ENCODE measurements at places on chromosomes 6 and 20.
A peak's percentile ranks its signal among the peaks of the same experiment; 100 is the strongest.

DNA sequence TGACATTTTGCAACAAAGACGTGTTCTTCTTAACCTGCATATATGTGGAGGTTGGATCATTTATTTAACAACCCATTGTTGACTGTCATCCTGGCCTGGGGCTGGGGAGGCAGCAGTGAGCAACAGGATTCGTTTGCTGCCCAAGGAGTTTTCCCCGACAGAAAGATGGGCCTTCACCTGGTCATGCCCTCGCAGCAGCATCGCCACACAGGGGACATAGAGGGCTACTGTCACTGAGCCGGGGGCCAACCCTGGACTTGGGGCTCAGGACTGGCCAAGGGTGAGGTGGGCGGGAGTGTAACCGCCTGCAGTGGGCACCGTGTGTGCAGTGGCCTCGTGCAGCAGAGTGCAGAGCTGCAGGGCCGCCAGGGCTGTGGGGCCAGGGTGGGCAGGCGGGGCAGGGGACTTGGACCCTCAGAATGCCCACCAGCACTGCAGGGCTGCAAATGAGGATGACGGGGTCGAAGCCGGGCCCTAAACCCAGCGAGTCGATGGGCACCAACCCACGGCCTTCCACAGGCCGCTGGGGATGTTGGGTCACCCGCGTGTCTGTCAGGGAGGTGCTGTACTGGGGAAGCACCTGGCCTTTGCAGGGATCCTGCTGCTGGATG, 11.8 kb downstream of the DUSP22 start:
- no peak for DNase-seq

GRCh38 chr20:64162239-64162910, 1.9 kb upstream of the MYT1 start:
- no peak for DNase-seq

GRCh38 chr20:22556565-22557056, 27.8 kb downstream of the FOXA2 start:
- DNase-seq: no peak

DNA sequence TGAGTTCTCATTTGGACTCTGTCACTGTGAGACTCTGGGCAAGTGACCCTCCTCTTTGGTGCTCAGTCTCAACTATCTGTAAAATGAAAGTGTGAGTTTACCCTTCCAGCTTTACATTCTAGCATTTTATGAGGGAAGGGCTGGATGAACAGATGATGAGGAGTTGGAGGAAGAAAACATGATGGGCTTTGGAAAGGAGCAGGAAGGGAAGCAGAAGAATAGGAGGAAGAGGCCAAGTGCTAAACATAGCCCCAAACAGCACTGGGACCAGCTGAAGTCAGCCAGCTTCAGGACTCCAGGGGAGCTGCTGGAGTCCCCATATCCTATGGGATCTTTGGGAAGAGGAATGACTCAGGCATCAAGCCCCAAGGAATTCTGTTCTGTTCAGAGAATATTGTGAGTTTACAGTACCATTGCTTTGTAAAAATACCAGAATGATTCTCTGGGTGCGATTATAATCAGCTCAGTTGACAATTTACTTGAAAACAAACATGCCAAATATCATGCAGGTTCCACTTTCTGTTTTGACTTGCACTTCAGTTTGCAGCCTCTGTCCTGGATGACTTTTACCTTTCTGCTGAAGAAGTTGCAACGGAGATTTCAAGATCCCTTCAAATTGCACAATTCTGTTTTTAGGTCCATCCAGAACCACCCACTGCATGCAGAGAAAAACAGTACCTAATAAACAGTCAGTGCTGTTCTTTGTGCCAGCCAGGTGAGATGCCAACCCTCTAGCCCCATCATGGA, 3.2 kb downstream of the CD40 start:
- no peak for DNase-seq

DNA sequence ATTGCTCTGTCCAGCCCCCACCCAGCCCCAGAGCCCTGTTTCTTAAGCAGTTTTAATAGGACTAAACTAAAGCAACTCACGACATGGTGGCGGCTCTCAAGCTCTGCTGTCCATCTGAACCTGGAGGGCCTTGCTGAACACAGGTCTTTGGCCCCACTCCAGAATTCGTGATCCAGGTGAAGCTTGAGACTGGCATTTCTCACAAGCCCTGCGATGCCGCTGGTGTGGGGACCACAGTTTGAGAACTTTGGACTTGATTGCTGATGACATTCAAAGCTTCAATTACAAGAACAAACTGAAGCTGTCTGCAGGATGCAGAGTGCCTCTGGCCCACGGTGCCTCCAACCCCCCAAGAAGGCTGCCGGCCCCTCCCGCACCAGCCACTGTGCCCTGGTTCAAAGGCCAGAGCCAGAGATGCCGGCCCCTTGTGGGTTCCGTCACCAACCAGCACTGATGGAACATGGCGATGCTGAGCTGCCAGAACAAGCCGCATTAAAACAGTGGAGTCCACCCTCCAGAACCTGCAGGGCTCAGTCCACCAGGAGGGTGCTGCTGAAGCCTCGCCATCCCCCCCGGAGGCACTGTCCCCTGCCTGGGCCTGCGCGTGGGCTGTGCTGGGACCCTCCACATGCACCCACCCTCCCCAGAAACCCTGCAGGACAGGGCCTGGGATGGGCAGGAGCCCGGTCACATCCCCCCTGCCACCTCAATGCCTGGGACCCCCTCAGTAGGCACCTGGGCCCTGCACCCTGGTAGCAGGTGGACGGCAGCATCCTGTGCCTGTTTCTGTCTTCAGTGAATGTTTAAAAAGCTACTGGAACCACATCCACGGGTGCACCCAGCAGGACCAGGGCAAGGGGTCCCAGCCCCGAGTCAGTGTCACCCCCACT, 101.1 kb downstream of the PSMB1 start:
- DNase-seq: no peak

GRCh38 chr20:21020659-21021471, 85.3 kb downstream of the LINC00237 start:
- no peak for DNase-seq

DNA sequence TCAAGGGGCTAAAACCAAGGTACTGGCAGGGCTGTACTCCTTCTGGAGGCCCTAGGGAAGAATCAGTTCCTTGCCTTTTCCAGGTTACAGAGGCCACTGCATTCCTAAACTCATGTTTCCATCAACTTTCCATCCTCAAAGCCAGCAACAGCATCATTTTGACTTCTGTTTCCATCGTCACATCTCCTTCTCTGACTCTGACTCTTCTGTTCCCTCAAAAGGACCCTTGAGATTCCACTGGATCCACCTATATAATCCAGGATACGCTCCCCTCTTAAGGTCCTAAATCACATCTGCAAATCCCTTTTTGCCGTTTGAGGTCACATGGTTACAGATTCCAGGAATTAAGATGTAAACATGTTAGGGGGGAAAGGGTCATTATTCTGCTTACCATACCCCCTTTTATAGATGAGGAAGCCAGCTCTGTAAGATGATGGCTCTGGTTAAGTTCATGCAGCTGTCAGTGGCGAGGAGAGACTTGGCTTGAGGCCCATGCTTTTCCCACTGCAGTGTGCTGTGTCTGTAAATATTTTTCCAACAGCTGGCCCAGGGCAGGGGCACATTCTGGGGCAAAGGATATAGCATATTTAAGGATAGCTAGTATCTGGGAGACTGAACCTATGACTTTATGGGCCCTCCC, 114.6 kb downstream of the TNFRSF21 start:
- no peak for DNase-seq

- DNase-seq: no peak
Measured at GRCh38 chr6:36820700-36821580, 18.3 kb downstream of the CPNE5 start.

GRCh38 chr20:63402181-63402859, 41.2 kb upstream of the CHRNA4 start:
- DNase-seq: no peak

- DNase-seq: no peak
Measured at GRCh38 chr20:57480444-57481160, 44.3 kb downstream of the CTCFL start.

- no peak for DNase-seq
Measured at GRCh38 chr20:38034961-38035360, 1.4 kb downstream of the RPRD1B start.

- no peak for DNase-seq
Measured at GRCh38 chr6:100343316-100344077, 121.2 kb downstream of the SIM1 start.

DNA sequence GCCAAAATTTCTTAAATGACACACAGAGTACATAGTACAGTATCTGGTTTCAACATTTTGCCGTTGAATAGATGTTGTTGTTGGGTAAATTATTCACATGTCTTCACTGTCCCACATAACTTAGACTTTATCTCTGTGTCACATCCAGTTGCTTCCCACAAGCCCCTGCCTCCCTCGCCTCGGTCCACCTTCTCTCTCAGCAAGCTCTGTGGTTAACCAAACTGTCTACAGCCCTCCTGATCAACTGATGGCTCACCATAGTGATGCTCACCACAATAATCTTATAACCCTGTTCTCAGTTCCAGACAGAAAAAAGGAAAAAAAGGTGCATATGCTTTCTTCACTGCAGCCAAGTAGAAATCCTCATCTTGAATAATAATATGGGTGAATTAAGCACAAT, 23.0 kb downstream of the IL17F start:
- DNase-seq: peak; percentile 72

DNA sequence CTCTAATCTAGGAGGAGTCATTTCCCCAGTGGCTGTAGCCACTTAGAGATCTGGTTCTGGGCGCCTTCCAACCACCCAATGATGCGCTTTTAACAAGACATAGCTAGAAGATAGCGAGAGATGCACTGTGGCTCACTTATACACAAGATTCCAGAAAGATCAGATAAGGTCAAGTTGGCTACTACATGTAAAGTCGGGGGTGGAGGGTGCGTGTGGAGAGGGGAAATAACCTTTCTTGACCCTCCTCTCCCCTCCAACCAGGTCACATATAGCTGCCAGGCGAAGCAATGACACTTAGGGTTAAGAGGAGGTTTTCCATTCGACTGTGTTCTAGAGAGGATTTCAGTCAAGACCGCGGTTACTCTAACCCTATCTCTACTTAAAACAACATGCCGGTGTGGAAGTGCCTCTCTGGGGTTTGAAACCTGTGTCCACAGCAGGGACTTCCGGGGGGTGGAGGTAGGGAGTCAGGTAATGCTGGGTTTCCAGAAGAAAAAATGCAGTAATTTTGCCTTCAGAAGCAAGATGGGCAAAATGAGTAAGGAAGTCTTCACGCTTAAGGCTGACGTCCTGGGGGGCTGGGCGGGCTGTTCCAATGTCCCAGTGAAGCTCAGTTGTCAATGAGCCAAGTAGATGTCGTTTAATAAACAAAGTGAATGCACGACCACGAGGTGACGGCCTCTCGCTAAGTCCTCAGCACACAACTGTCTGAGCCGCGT, 1.8 kb upstream of the SIM1 start:
- DNase-seq: no peak

DNA sequence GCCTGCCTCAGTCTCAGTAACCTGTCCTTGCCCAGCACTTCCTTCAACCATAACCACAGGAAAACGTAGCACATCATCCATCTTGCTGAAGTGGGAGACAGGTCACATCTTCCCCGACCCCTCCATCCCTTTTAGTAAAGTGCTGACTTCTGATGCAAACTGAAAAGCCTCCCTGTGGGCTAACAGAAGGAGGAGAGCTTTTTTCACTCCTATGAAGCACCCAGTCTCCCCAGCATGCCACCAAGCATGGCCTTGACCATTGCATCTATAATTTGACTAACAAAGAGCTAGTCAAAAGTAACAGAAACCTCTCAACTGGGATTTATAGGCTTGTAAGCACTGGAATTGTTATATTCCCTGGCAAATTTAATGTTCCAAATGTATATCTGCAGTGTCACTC, 288.9 kb upstream of the IRAK1BP1 start:
- no peak for DNase-seq

DNA sequence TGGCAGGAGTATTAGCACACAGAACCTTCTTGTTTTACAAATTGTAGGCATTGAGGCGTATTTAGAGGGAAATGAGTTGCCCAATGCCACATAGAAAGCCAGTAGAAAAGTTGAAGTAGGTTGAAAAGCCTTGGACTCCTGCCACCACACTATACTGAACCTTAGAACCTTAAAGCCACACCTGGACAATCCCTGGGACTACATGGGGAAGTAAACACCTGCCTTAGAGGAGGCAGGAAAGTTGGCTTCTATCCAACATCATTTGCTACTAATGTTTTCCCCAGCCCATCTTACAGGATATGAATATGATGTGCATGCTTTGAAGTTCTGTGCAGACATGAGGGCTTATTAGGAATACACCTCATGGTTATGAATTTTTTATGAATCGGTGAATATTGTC, 5.3 kb upstream of the EPPIN start:
- DNase-seq: no peak

All from activated CD4-positive, alpha-beta T cell treated with anti-CD3 and anti-CD28 coated beads, Interleukin-2, Interleukin-6, amounts not matched to agents 100 ng/mL and 50 ng/mL, durations not matched to agents 16 hours and 8 hours (primary cell).